GM04503 (cell line): ENCODE measurements at places on chromosomes 3 and 15.

DNA sequence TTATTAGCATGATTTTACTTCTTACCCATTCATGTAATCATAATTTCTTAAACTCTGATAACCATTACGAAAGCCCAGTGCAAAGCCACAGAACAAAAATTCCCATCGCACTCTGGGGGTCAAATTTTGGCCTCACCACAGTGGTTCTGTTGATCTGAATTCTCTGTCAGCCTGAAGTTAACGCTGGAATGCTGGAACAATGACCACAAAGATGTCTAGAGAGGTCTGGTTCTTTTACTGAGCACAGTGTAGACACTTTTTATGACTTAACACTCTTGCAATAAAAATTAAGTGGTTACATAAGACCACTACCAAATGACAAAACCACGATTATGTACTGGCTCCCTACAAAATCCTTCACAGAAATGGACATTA lies 94.7 kb downstream of the PDZRN3 start:
- DNase-seq, result peak; percentile 73

GRCh38 chr15:61069394-61070075 lies 159.6 kb downstream of the RORA start:
- DNase-seq, result no peak

DNA sequence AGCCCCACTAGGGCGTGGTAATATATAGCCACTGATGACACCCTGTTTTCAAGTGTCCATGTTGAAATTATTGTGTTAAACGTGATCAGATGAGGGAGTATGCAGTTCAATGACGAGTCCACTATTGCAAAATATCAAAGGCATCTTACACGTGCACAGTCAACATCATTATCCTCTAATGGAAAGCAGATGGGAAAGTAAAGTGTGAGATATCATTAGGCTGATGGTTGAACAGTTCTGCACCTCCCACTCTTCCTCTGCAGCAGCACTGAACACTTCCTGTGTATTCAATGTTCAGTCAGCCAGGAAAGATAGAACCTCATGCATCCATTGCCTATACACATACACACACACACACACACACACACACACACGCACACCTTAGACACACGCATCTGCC lies 431.8 kb upstream of the CCDC54 start:
- DNase-seq, result peak; percentile 81

GRCh38 chr15:53982876-53983275 lies 4.6 kb downstream of the UNC13C start:
- DNase-seq, result no peak

GRCh38 chr15:59294574-59295260 lies 78.0 kb downstream of the MYO1E start:
- DNase-seq, result peak; percentile 94

- no peak for DNase-seq
Measured at GRCh38 chr15:66941108-66941711, 124.2 kb upstream of the SMAD3 start.

DNA sequence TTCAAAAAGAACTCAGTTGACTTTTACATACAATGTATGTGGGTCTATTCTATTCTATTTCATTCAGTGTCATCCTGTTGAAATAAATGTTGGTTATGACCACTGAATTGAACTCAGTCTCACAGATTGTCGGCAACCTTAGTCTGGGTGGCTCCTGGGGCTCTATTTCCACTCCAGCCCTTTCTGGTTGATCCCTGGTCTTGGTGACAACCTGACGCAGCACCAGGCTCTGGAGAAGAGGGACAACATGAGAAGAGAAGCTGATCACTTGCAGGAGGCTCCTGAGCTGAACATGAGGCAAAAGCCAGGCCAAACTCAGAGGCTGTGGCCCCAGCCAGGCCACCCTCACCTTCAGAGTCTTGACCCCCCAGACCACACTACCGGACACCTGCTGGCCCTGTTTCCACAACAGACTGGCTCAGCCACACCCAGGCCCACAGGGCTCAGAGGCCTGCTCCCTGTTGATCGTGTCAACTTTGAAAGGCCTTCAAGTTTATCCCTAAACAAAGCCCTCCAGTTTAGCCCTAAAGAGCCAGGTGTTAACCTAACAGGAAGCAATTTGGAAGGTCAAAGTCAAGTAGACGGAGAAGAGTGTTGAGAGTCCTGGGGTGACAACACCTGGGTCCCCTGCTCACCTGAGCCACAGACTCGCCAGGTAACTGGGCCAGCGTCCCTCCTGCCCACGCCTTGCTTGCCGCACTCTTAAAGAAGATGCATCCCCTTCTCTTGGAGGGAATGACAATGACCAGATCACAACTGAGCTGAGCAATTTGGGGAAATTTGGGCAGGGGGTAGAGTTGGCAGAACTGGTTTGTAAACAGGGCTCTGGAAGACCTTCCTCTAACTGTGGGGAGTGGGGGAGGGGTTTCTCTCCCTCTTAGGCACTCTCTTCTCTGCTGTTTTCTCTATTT lies 15.4 kb upstream of the MUC20 start:
- DNase-seq, result no peak

DNA sequence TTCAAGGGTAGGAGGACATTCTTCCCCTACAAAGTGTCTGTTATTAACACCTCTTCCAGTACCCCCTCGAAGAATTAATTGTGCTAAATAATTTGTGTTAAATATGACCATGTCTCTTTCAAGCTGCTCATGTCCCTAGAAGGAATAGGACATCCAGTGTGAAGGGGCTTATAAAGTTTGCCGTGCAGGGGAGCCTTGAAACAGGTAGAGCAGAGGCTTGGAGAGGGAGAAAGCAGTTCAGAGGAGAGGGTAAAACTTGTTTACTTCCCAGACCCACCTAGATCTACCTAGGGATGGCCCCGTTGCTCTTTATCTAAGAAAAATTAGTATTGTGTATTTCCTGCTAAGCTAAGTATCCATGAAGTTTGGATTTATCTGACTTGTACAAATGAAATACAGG lies 114.8 kb downstream of the CACNA2D3 start:
- DNase-seq, result no peak

DNA sequence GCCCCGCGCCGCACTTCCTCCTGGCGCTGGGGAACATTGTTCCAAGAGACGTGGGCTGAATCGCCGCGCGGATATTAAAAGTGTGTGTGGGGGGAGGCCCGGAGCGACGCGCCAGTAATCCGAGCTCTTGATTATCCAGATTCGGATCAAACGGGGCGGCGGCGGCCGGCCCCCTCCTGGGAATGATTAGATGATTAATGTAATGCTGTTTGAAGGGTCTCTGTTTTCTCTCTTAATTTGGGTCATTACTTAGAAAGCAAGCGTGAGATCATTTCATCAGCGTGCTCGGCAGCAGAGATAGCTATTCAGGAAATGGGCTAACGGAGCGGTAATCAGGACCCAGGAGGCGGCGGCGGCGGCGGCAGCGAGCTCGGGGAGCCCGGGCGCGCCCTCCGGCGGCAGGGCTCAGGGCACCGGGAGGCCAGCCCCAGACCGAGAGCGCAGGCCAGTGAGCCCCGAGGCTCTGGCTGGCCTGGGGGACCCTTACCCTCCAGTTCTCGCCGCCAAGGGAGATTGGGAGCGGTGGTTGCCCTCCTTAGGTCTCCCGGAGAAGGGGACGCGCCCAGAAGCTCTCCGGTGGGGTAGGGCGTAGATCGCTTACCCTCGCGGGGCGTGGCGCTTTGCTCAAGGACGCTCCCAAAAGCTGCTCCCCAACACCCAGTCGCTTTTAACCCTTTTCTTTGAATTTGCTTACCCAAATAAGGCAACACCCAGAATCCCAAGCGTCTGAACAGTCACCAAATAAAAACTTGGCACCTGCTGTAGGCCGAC lies 4.5 kb downstream of the FEZF2 start:
- no peak for DNase-seq

DNA sequence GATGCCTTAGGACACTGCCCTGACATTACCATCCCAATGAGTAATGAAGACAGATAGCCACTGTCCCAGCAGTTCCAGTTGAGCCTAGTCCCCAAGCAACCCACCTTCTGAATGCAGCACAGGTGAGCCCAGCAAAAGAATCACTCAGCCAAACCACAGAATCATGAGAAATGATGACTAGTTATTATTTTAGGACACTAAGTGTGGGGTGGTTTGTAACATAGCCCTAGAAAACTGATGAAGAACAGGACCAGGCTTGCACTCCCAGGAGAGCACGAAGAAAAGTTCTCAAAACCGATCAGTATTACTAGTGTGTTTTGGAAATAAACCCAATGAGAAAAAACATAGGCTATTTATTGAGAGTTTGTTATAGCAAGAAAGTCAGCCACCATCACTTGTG lies 129.6 kb upstream of the CNTN6 start:
- DNase-seq, result no peak

GRCh38 chr15:44298878-44299277 lies 10.4 kb downstream of the GOLM2 start:
- DNase-seq, result no peak

GRCh38 chr3:90180096-90180495 lies 1072.7 kb downstream of the EPHA3 start:
- DNase-seq, result no peak

GRCh38 chr3:192843723-192844485 lies 73.8 kb downstream of the MB21D2 start:
- DNase-seq, result no peak

DNA sequence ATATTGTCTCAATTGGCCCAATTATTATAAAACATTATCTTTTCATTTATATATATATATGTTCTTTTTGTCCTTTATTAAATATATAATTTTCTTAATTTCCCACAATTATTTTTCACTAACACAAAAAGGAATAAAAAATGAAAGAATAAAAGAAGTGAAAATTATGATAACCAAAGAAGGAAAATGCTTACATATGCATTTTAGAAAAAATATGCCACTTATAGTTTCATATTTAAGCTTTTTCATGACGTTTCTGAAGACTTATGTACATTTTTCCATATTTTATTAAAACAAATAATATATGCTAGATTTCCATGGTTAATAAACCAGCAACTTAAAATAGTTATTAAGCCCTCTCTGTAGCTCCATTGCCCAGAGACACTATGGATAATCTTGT lies 34.9 kb upstream of the ARHGEF26 start:
- DNase-seq, result no peak

GRCh38 chr15:85625856-85626255 lies 168.9 kb downstream of the KLHL25 start:
- no peak for DNase-seq

DNA sequence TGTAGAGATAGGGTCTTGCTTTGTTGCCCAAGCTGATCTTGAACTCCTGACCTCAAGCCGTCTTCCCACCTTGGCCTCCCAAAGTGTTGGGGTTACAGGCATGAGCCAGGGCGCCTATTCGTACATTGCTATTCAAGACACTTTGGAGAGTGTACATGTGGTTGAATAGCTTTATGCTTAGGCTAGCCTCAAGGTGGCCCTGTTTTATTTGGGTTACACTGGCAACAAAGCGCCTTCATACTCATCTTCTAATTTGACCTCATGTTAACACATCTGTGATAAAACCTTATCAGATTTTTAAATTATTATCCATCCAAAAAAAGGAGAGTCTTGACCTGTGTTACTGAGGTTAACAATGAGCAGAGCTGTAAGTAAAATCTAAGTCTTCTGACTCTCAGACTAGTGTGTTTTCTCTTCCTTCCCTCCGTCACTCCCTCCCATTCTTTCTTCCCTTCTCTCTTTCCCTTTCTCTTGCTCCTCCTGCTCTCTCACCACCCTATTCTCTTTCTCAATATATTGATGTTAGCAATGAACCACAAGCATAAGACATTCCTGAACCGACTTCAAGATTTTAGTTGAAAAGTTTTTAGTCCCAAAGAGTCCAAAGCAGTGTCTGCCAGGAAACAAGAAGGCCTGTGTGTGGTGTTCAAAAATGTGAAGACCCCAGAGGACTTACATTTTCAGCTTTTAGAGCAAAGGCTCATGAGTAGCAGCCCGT lies 603.7 kb upstream of the CFAP20DC start:
- no peak for DNase-seq

- no peak for DNase-seq
Measured at GRCh38 chr3:146052056-146052790, 108.8 kb downstream of the PLOD2 start.

DNA sequence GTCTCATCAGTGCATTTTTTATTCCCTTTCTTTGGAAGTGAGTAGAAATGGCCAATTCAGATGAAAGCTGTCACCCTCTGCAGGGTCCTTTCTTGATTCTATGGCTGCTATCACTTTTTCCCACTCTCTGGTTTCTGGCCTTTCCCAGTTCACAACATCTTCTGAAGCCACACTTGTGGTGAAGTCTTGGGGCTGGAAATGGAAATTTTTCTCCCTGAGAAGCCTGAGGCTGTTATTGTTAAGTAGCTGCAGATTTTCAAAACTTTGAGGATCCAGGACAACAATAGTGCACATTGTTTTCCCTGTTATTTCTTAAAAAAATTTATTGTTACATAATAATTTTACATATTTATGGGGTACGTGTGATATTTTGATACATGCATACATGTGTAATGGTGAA lies 250.3 kb upstream of the RASGRP1 start:
- no peak for DNase-seq

DNA sequence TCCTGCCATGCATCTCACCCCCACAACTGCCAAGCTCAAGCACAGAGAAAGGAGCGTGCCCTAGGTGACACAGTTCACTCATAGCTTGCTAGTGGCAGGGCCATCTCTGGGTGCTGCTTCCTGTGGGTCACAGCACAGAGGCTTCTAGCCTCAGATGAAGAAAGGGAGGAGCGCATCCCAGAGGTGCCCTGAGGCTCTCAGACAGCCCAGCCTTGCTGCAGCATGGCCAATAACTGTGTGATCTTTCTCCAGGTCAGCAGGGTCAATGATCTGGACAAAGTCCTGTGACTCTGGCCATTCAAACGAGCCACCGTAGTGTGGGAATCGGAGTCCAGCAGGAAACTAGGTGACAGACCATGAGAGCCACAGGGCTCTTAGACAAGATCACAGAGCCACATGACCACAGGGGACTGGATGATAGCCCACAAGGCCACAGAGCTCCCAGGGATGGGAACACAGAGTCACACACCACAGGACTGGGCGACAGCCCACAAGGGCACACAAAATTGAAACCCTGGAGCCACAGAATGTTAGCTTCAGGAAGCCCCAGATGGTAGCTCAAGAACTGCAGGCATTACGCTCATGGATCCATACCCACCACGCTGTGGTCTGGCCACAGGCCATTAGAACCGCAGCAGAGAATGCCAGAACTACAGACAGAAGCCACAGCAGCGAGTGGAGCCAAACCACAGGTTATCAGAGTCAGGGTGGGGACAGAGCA lies 25.9 kb upstream of the GRIP2 start:
- peak; percentile 28 for DNase-seq

GRCh38 chr3:189389346-189389745 lies 217.6 kb downstream of the TPRG1 start:
- DNase-seq, result no peak

- no peak for DNase-seq
Measured at GRCh38 chr3:13487403-13487802, 7.3 kb downstream of the HDAC11 start.

- no peak for DNase-seq
Measured at GRCh38 chr15:53836618-53837017, 77.2 kb upstream of the WDR72 start.

GRCh38 chr3:134364936-134365765 lies 9.1 kb downstream of the AMOTL2 start:
- DNase-seq, result no peak

DNA sequence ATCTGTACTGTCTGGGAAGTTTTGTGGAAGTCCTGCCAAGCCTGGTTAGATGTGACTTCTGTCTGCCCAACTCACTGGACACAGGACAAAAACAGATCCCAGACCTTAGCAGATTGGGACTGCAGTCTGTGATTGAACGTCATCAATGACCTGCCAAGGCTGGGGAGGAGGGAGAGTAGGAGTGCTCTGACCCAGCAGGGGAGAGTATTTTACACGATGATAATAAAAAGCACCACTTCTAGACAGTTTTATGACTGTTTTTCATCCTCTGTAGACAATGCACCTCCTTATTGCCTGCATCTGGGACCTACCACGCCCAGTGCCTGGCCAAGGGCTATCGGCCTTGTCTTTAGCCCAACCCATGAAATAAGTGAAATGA lies 102.3 kb upstream of the NR2E3 start:
- DNase-seq, result peak; percentile 28
